ENCODE measurements at places on chromosomes 1 and 21. TPM values are rescaled to one million over a fixed set of nuclear protein-coding genes. Genes with fewer than 3 reads are reported as not detected.

DNA sequence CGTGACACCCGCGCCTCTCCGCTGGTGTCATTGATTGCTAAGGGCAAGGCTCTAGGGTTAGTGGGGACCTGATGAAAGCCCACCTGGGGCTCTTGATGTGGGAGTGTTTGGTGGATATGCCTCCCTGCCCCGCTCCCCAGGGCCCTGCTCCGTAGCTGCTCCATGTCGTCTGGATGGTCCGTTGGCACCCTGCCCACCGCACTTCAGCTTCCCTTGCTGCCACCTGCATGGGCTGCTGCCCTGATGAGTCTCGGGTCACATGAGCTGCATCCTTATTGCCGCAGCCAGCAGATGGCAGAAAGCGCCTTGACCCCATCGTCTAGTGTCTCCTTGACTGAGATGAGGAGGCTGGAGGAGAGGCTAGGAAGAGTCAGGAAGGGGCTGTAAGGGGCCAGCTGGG lies 439.4 kb downstream of the CAMTA1 start:
- no peak for DNase-seq

GRCh38 chr1:172733815-172734214 lies 74.9 kb downstream of the FASLG start:
- no peak for DNase-seq

GRCh38 chr1:19734472-19734999 lies 65.2 kb downstream of the TMCO4 start:
- DNase-seq, result peak; percentile 83

DNA sequence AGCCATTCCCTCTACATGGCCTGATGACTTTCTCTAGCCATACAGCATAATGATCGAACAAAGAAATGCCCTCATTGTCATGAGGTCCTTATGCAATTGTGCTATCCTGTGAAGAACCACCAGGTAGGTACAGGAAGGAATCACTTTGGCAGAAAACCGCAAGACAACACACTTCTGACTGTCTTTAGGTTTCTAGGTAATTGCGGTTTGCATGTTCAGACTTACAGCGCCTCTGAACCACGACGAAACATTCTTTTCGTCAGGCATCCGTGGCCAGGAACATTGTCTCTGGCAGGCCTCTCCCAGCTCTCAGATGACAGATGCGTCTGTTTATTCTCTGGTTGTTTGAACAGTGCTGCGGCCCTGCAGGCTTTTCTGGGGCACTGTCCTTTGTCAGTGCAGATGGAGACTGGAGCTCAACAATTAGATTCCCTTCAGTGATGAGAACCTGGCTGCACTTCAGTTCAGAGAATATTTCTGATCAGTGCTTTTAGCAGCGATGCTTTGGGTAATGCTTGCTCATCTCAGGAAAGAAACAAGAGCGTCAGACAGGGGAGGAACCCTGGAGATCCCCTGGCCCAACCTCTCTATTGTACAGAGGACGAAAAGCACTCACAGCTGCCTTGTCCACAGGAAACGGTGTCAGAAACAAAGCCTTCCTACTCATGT lies 63.4 kb downstream of the B3GALT5 start:
- peak; percentile 76 for DNase-seq

- DNase-seq, result peak; percentile 29
Observed at GRCh38 chr1:116874733-116875249, 34.9 kb upstream of the PTGFRN start.

- DNase-seq, result peak; percentile 98
Observed at GRCh38 chr21:35559128-35559828, 501.0 kb downstream of the SETD4 start.

- DNase-seq, result no peak
Observed at GRCh38 chr1:2072109-2072806, 22.0 kb downstream of the PRKCZ start.

GRCh38 chr1:204563307-204563706 lies 47.1 kb downstream of the MDM4 start:
- DNase-seq, result no peak

DNA sequence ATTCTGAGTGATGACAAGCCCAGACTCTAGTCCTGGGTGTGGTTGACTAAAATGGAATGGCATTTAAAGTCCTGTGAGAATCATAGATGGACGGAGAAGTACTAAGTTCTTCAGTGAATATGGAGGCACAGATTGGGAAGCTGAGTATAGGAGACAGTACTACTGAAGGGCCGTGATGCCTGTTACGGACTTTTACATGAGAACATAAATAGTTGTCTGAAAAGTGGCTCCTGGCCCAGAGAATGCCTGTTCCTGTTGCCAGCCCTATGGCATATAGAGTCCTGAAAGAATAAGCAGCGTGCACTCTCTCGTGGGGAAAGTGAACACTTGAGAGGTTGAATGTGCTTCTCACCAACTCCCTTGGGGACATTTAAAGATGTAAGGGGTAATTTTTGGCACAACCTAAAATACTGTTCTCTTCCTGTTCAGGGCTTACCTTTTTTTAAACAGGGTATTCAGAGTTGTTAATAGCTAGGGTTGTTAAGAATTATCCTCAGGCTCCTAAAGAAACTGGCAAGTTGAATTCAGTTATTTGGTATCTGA lies 20.4 kb downstream of the CCT8 start:
- no peak for DNase-seq

DNA sequence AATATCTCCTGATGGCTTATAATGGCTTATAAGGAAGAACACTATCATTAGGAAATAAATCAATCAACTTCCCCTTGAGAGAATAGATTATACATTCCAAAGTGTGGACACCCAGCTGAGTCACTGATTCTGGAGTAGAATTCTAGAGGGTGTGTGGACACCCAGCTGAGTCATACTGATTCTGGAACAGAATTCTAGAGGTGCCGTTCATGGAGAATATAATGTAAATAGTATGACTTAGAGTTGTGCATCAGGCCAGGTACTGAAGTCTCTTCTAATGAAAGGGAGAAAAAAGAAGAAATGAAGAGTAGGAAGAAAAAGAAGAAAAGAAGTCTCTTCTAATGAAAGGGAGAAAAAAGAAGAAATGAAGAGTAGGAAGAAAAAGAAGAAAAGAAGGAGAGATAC lies 2.4 kb upstream of the USP33 start:
- peak; percentile 69 for DNase-seq

GRCh38 chr1:3471356-3472087 lies 17.1 kb downstream of the ARHGEF16 start:
- peak; percentile 36 for DNase-seq

GRCh38 chr1:247295746-247296145 lies 35.9 kb downstream of the ZNF496 start:
- peak; percentile 7 for DNase-seq

- no peak for DNase-seq
Observed at GRCh38 chr21:28975397-28975796, 17.3 kb downstream of the LTN1 start.

DNA sequence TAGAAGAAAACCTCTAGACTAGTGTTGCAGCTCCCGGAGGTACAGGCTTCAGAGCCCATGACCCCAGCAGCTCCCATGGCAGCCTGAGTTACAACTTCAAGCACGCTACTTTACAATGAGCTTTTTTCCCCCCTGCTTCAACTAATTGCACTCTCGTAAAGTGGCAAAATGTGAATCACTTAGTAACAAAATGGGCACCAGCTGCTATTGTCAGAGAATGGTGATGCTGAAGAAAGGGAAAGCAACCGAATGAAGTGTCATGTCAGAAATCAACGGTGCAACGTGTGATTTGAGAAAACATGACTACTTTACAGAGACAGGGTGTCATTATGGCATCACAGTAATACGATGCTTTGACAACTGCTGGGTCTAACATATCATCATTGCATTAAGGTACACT lies 40.5 kb downstream of the ESRRG start:
- no peak for DNase-seq

- peak; percentile 82 for DNase-seq
Observed at GRCh38 chr1:47532921-47533792, 95.3 kb downstream of the FOXD2 start.

- no peak for DNase-seq
Observed at GRCh38 chr21:28908351-28908750, 84.3 kb downstream of the LTN1 start.

GRCh38 chr1:154533952-154534844 lies 24.3 kb downstream of the UBE2Q1 start:
- DNase-seq, result no peak

GRCh38 chr1:59169703-59170102 lies 127.2 kb upstream of the FGGY start:
- DNase-seq, result no peak

DNA sequence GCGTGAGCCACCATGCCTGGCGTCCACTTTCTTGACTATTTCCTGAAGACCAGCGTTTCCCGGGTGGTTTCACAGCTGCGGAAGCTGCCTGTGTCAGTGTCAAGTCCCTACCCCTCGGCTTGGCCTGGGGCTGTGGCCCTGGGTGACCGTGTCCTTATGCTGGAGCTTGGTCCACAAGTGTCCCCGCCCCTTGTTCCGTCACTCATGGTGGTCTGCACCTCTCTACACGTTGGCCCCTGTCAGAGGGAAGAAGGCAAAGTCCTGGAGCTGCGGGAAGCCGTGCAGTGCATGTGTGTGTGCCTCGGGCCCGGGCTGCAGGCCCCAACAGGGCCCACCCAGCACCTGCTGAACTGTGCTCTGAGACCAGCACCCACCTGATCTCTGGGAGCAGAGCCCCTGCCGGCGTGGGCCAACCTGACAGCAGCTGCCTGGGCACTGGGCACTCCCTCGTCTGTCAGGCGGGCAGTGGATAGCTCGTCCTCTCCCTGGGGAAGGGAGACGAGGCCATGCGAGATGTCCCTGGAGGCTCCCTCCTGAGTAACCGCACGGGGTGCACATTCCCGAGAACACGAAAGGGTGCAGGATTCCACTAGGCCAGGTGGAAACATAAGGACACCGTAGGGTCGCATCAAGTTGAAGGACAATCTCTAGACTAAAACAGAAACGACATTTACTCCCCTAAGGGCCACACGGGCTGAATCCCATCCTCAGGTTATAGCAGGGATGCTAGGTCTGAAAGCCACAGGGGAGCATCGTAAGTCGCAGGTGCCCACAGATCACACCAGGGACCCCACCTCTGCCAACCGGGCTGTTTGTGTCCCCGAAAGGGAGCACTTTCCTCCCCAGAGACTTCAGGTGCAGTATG lies 2.4 kb upstream of the C1orf159 start:
- DNase-seq, result no peak

DNA sequence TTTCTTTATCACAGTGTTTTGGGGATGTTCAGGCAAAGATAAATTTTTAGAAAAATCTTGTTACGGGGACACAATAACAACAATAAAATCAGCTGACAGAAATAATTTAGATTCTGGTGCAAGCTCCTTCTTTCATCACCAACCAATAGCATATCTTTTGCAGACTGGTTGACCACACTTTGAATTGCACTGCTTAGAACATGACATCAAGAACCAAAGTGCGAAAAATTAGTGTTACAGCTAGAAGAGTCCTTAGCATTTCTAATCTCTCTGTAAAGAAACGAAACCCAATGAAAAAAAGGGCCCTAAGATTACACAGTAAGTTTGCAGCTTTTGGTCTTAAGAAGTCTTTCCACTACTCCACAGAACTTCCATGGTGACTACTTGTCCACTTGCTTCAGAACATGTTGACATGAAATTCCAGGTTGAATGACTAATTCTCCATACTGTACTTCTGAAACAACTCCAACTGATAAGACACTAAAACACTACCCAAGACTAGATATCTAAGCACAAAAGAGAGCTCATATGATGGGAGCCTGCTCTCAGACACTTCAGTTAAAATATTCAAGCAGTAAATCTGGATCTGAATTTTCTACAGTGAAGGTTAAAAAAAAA lies 31.3 kb downstream of the XKR8 start:
- peak; percentile 32 for DNase-seq

- no peak for DNase-seq
Observed at GRCh38 chr21:45088116-45088515, 13.7 kb downstream of the ADARB1 start.

DNA sequence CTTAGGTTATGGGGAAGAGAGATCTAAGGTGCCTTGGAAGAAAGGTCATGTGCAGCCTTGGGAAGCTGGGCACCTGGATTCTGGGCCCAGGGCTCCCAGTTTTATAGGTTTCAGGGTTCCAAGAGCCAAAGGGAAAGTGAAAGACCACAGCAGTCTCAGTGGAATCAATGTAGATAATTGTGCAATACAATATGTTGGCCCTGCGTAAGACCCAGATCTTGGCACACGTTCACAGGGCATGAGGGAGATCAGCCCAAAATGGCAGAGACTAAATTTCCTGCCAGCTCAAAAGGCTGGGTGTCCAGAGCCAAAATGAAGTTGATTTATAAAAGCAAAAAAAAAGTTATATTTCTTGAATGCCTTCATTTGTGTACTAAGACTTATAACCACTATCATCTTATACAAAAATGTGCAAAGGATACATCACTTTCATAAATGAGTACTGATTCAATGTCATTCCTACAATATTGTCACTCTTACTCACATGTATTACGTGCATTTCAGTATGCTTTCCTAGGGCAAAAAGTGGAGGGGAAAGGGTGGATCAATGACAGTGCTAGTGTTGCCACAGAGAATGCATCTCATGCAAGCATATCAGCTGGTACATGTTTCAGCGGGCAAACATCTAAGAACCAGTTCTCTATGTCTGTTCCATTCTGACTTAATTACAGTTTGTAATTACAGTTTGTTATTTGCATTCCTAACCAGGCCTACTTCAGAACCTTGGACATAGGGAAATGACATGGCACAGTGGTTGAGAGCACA lies 22.5 kb upstream of the NPL start:
- DNase-seq, result no peak

- DNase-seq, result peak; percentile 71
Observed at GRCh38 chr1:214423045-214423444, 128.4 kb downstream of the PTPN14 start.

- no peak for DNase-seq
Observed at GRCh38 chr1:230385158-230385450, 41.0 kb downstream of the PGBD5 start.

GRCh38 chr1:22273686-22274681 lies 131.1 kb upstream of the WNT4 start:
- no peak for DNase-seq

GRCh38 chr1:175472464-175472863 lies 270.9 kb downstream of the TNR start:
- DNase-seq, result peak; percentile 4

DNA sequence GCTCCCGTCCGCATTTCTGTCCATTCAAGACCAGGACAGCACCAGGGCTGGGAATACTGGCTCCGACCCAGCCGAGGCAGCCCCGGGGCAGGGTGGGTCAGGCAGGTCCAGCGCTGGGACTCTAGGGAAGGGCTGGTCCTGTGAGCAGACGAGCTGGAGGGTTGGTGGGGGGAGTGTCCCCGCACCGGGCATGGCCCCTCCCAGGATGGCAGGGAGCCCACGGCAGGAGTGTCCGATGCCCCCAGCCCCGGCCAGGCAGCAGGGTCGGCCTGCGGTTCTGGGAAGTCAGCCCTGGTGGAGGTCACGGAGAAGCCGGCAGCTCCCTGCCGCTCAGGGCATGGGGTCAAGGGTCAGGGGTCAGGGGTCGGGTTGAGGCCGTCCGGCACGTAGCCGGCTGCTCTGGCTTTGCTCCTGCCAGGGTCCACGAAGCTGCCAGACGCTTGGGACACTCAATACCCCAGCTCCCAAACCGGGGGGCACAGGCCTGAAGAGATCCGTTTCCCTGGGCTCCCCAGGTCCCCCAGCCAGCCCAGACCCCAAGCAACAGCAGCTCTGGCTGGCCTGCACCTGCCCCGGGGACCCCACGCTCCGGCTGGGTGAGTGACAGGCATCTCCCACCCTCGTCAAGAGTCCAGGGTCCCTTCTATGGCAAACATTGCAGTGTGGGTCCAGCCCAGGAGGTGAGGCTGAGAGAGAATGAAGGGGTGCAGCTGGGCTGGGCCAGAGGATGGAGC lies 6.7 kb downstream of the C1QTNF12 start:
- DNase-seq, result no peak

IQGAP3 gene
- total RNA-seq, result 2.2 TPM

KRTAP10-3 gene
- total RNA-seq, result not detected

DNAH14 gene
- 21.2 TPM for total RNA-seq

C1orf226 gene
- total RNA-seq, result 0.89 TPM

PDZK1IP1 gene
- not detected for total RNA-seq

DCLRE1B gene
- 8.1 TPM for total RNA-seq

PLA2G2A gene
- not detected for total RNA-seq

KCNN3 gene
- total RNA-seq, result 0.66 TPM
